Central memory CD8-positive, alpha-beta T cell (primary cell): ENCODE measurements at places on chromosomes 6 and 20.

GRCh38 chr20:13461849-13462458, 176.8 kb downstream of the TASP1 start:
- H3K4me1 ChIP-seq = no peaks in the 10 kb centered on the region
- H3K27me3 ChIP-seq = no peaks in the 10 kb centered on the region
- H3K27ac ChIP-seq = no peak overlapping the region
- H3K4me3 ChIP-seq = no peak overlapping the region
- H3K36me3 ChIP-seq = no peaks in the 10 kb centered on the region

- no peak overlapping the region for H3K4me3 ChIP-seq
- H3K27ac ChIP-seq = no peak overlapping the region
- DNase-seq = no peak
- no peaks in the 10 kb centered on the region for H3K36me3 ChIP-seq
Measured at GRCh38 chr20:47780720-47781389, 4.4 kb downstream of the SULF2 start.

DNA sequence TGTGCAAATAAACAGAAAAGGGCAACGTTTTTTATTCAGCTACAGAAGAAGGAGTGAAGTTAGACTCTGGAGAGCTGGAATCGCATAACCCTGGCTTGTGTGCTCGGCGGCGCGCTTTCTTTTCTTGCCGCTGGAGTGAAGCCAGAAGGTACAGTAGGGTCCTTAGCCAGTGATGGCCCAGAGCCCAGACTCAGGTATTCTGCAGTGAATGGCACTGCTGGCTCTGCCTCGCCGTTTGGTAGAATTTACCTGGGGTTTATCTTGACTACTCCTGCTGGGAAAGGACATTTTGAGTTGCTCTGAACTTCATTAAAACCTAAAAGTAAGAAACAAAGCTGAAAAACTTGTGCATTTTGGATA, 56.9 kb upstream of the TIAM2 start:
- H3K4me1 ChIP-seq = peaks cover 6% of the 10 kb centered on the region
- DNase-seq = no peak
- H3K27ac ChIP-seq = no peak overlapping the region
- no peaks in the 10 kb centered on the region for H3K27me3 ChIP-seq
- no peak overlapping the region for H3K4me3 ChIP-seq

- H3K27me3 ChIP-seq = peaks cover 32% of the 10 kb centered on the region
- H3K4me1 ChIP-seq = no peaks in the 10 kb centered on the region
- no peak overlapping the region for H3K27ac ChIP-seq
- no peaks in the 10 kb centered on the region for H3K36me3 ChIP-seq
- no peak overlapping the region for H3K4me3 ChIP-seq
Measured at GRCh38 chr6:39577446-39578165, 147.6 kb downstream of the KIF6 start.

GRCh38 chr6:107154131-107154800, 39.0 kb upstream of the BEND3 start:
- H3K4me1 ChIP-seq = no peaks in the 10 kb centered on the region
- H3K27ac ChIP-seq = no peak overlapping the region
- H3K27me3 ChIP-seq = no peaks in the 10 kb centered on the region
- no peak overlapping the region for H3K4me3 ChIP-seq

GRCh38 chr6:7058250-7058923, 49.4 kb upstream of the RREB1 start:
- H3K27me3 ChIP-seq = no peaks in the 10 kb centered on the region
- no peak overlapping the region for H3K4me3 ChIP-seq
- H3K36me3 ChIP-seq = peaks cover 2% of the 10 kb centered on the region

GRCh38 chr6:48917233-48917632, 545.8 kb downstream of the MMUT start:
- H3K4me3 ChIP-seq = no peak overlapping the region
- peaks cover 3% of the 10 kb centered on the region for H3K36me3 ChIP-seq
- H3K27ac ChIP-seq = no peak overlapping the region
- no peaks in the 10 kb centered on the region for H3K27me3 ChIP-seq

DNA sequence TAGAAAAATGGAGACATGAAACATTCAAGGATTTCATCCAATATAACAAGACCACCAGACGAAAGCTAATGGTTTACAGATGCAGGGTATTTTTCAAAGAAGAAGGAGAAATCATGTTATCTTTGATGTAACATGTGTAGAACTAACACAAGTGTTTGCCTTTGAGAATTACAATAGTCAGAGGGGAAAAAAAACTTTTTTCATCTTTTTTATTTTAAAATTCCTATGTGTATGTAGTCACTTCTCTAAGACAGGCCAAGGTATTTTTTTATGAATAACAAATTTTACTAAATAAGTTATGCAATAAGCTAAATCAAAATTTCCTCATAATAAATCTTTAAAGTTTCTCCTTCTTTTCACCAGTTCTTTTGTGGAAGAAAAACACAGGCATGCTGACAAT, 161.4 kb downstream of the PDE7B start:
- no peaks in the 10 kb centered on the region for H3K36me3 ChIP-seq
- no peak for DNase-seq
- H3K27ac ChIP-seq = no peak overlapping the region

GRCh38 chr20:51335329-51335841, 207.1 kb downstream of the NFATC2 start:
- H3K4me3 ChIP-seq = no peak overlapping the region
- H3K27me3 ChIP-seq = no peaks in the 10 kb centered on the region
- no peak overlapping the region for H3K27ac ChIP-seq
- no peaks in the 10 kb centered on the region for H3K36me3 ChIP-seq

DNA sequence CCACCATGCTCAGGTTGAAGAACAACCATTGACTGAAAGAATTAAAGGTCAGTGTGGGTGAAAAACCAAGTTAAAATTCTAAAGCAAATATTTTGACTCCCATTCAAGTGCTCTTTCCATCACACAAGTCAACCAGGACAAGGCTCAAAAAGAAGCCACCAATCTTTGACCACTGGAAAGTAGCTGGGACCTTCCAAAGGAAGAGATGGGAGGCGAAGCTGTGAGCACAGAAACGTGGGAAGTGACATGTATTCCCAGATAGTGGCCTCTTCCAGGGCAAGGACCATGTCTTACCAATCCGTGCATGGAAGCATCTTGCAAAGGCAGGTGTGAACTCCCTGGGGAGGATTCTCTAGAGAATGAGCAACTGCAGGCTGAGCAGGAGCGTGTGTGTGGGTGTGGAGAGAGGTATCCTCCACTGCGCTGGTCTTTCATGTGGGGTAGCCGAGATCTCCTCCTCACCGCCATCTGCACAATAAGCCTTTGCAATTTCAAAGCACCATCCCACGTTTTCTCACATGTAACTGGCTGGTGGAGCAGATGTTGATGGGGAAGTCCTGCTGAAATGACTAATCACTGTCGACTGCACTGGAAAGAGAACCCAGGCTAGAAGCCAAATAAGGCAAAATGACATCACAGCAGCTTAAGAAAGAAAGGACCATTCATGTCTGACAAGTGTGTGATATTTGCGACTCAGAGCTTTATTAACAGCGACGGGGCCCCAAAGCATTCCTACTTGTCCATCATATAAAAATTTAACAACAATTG, 189.4 kb upstream of the RREB1 start:
- H3K4me1 ChIP-seq = no peaks in the 10 kb centered on the region
- peaks cover 24% of the 10 kb centered on the region for H3K27me3 ChIP-seq
- no peak for DNase-seq
- H3K4me3 ChIP-seq = no peak overlapping the region
- no peaks in the 10 kb centered on the region for H3K36me3 ChIP-seq

DNA sequence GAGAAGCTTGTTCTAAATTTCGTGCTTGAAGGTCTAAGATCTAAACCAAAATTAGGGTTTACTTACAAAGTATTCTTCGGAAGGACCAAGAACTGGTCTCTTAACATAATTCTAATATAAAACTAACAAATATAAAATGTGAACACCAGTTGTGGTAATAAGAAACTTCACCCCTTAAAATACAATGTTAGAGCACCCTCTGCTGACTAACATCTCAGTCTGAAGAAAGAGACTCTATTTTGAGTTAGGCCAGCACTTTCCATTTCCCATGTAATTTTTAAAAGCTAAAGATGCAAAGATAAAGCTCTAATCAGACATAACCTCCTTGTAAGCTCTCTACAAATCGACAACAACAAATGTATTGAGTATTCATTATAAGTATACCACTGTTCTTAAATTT, 24.6 kb downstream of the ATG5 start:
- DNase-seq = no peak
- no peaks in the 10 kb centered on the region for H3K27me3 ChIP-seq
- H3K27ac ChIP-seq = no peak overlapping the region
- peaks cover 12% of the 10 kb centered on the region for H3K4me1 ChIP-seq
- peaks cover 2% of the 10 kb centered on the region for H3K36me3 ChIP-seq

DNA sequence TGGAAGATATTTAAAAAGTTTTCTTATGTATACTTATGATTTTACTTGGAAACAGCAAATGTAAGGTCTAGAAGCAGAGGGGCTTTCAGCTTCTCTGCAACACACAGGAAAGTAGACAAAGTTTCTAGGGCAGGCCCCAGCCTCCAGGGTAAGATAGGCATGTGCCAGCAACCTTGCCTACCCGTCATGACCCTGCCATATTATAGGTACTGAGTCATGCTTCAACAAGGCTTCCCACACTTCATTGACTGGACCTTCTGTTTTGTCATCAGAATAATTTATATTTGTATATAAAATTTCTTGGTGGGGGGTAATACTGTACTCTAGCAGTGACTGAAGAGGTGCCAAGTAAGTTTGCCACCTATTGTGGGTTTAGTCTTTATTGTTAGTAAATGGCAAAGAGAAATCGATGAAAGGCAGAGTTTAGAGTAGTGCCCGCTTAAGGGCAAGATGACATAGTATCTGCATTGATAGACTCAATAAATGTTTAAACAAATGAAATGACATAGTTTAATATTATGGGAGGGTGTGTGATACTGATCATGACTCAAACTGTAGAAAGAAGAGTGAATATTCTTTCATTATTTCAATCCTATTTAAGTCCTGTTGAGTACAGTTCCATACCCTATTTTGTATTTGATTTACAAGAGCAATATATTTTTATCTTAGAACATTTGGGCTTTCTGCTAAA, 95.6 kb downstream of the JARID2 start:
- no peak for DNase-seq
- peak overlapping the region; percentile 82 for H3K27ac ChIP-seq
- peak overlapping the region; percentile 32 for H3K4me3 ChIP-seq
- H3K36me3 ChIP-seq = peaks cover 3% of the 10 kb centered on the region
- H3K27me3 ChIP-seq = no peaks in the 10 kb centered on the region

- H3K36me3 ChIP-seq = peaks cover 3% of the 10 kb centered on the region
- H3K4me1 ChIP-seq = peaks cover 14% of the 10 kb centered on the region
- no peak overlapping the region for H3K27ac ChIP-seq
- DNase-seq = no peak
Measured at GRCh38 chr6:144252259-144252658, 32.9 kb upstream of the UTRN start.

- H3K36me3 ChIP-seq = no peaks in the 10 kb centered on the region
- H3K4me1 ChIP-seq = no peaks in the 10 kb centered on the region
- H3K4me3 ChIP-seq = no peak overlapping the region
- DNase-seq = no peak
- H3K27me3 ChIP-seq = peaks cover 57% of the 10 kb centered on the region
- no peak overlapping the region for H3K27ac ChIP-seq
Measured at GRCh38 chr20:1830240-1830639, 65.0 kb upstream of the SIRPA start.

DNA sequence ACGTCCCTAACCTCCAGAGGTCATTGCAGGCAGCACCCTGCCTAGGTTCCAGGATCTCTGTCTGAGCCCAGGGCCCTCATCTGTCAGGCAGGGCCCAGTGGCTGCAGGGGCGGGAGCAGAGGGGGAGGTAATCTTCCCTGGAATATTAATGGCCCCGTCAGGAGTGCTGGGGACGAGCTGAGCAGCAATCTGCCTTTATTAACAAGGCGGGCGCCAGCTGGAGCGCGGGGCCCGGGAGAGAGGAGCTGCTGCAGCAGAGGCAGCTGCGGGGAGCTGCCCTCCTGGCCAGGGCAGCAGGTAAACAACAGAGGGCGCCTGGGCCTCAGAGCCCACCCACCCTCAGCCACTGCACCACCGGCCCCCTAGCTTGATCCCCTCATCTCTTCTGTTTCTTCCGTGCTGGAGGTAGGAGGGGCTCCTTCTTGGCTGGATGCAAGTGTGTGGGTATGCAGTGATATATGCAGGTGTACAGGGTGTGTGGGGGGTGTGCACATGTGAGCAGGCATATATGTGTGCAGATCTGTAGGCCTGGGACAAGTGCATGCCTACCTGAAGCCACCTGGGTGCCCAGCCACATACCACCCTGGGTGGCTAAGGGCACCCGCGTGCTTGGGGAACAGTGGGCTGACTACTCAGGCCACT, 131.8 kb upstream of the MLN start:
- H3K4me1 ChIP-seq = peaks cover 8% of the 10 kb centered on the region
- no peak overlapping the region for H3K27ac ChIP-seq
- H3K36me3 ChIP-seq = peaks cover 2% of the 10 kb centered on the region
- H3K4me3 ChIP-seq = no peak overlapping the region

- no peak overlapping the region for H3K4me3 ChIP-seq
- H3K27ac ChIP-seq = no peak overlapping the region
- H3K27me3 ChIP-seq = peaks cover 46% of the 10 kb centered on the region
Measured at GRCh38 chr20:17538517-17539170, 7.5 kb upstream of the BFSP1 start.

DNA sequence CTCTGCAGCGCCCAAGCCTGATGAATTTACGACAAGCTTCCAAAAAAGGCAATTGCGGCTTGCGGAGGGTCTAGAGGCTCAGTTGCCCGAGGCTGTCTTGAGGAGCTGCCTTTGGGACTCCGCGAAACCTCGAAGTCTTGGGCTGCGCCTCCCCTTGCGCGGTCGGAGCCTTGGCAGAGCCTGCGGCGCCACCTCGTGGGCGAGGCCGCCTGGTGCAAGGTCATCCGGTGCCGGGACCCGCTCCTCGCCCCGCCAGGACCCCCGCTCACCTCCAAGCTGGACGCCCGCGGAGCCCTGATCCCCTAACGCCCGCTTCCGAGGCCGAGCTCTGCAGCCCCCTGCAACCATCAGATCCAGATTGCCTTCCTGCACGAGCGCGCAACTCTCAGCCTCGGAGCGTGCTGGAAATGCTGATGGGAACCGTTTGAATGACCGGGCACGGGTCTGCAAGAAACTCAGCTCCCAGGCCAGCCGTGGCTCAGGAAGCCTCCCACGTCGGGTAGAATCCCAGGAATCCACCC, 14.9 kb upstream of the FAM210B start:
- peak; percentile 16 for DNase-seq
- peaks cover 5% of the 10 kb centered on the region for H3K4me1 ChIP-seq
- no peaks in the 10 kb centered on the region for H3K36me3 ChIP-seq
- H3K27ac ChIP-seq = no peak overlapping the region

DNA sequence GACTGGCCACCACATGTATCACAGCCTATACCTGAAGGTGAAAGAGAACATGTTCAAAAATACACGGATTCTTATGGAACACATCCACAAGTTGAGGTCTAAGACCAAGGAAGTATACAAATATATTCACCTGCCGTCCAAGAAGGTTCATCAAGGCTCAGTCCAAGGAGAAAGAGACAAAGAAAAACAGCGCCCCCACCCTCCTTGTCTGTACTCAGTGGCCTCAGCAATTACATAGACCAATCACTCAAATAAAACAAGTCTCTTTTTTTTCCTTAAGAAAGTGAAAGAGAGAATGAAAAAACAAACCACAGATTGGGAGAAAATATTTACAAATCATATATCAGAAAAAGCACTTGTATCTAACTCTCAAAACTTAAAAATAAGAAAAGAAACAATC, 19.5 kb downstream of the CPXM1 start:
- no peaks in the 10 kb centered on the region for H3K36me3 ChIP-seq
- H3K4me1 ChIP-seq = no peaks in the 10 kb centered on the region
- no peak for DNase-seq
- peaks cover 48% of the 10 kb centered on the region for H3K27me3 ChIP-seq
